ENCODE measurements at places on chromosomes 2 and 18.

GRCh38 chr2:196827356-196827755 is 18.2 kb upstream of the C2orf66 start:
- DNase-seq, result no peak

GRCh38 chr18:42773870-42774269 is 341.6 kb downstream of the RIT2 start:
- no peak for DNase-seq

DNA sequence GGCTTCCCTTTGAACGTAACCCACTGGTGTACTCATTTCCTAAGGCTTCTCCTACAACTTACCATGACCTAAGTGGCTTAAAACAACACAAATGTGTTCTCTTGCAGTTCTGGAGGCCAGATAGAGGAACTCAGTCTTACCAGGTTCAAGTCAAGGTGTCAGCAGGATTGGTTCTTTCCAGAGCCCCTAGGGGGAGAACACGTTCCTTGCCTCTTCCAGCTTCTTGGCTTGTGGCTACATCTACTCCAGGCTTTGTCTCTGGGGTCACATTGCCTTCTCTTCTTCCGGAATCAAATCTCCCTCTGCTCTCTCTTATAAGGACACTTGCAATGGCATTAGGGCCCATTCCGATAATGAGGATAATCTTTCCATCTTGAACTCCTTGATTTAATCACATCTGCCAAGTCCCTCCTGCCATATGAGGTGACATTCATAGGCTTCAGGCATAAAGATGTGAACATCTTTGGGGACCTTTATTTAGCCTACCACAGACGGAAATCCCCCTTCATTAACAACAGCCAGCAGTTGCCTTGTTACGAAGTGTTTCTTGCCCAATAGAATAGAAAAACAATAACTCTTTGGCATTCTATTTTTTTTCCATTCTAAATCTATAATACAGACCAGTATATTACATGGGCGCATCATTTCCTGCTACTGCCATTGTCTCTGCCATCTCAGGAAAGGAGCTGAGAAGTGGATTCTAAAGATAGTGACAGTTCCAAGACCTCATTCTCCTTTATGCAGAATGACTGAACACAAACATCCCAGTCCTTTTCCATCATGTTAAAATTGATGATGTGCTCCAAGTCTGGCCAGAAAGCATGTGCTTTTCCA is 362.0 kb downstream of the ZNF521 start:
- no peak for DNase-seq

GRCh38 chr2:190098851-190099250 is 36.3 kb upstream of the MSTN start:
- no peak for DNase-seq

DNA sequence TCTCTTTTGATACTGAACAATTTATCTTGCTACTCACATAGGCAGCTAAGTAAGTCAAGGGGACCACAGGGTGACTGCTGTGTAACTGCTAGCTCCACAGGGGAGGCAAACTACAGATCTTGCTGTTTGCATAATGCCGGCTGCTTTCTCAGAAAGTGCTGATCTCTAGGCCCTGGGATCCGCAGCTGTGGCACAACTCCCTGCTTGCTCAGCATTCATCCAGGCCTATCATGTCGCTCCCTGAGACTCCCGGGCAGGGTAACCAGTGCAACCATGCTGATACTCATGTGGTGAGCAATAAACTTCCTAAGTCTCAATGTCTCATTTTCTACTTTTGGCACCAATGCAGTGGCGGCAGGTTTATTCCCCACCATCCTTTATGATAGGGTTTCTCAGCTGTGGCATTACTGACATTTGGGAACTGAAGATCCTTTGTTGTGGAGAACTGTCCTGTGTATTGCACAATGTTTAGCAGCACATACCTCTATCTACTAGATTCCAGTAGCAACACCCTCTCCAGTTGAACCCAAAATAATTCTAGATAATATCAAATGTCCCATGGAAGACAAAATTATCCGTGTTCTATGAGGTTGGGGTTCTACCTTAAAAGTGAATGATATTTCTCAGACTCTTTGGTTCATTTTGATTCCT is 1101.3 kb downstream of the LRP1B start:
- DNase-seq, result no peak

All from stimulated activated CD4-positive, alpha-beta T cell treated with anti-CD3 and anti-CD28 coated beads, TNF-alpha, amount 100 ng/mL, for 1 hour (primary cell).